HuH-7 (cell line): ENCODE measurements at places on chromosomes 1 and 21.

DNA sequence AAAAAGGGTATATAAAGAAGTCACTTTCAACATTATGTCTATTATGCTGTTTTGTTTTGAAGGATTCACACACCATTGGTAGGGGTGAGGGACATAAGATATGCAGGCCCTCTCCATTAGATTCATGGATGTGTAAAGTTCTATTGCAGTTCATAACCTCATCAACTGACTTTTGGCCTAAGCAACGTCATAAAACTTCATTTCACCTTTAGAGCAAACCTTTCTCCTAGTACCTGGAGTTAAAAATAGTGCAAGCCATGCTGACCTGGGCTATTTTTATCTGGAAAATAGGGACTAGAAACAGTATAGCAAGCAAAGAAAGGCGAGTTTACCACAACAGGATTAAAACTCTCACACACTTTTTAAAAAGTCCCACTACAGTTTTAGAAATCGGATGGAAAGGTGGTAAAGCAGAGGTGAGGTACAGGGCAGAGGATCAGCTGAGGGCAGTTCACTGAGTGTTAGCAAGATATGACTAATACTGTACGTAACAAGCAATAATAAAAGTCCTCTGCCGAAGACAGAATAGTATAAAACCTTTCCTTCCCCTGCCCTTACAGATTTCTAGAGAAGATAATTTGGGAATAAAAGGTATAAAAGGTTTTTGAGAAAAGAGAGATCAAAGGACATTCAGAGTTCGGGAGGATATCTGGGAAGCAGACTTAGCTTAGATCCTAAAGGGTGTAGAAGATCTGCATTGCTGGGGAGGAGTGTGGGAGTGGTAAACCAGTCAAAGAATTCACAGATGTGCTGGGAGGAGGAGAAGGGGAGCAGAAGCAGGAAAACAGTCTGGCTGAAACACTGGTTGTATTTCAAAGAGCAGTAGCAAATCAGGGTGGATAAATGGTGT, 14.3 kb downstream of the EGLN1 start:
- no peak for DNase-seq

- DNase-seq: no peak
Observed at GRCh38 chr1:99163671-99164070, 100.6 kb upstream of the PLPPR4 start.

GRCh38 chr1:26315874-26316850, 1.6 kb upstream of the CD52 start:
- DNase-seq: no peak

DNA sequence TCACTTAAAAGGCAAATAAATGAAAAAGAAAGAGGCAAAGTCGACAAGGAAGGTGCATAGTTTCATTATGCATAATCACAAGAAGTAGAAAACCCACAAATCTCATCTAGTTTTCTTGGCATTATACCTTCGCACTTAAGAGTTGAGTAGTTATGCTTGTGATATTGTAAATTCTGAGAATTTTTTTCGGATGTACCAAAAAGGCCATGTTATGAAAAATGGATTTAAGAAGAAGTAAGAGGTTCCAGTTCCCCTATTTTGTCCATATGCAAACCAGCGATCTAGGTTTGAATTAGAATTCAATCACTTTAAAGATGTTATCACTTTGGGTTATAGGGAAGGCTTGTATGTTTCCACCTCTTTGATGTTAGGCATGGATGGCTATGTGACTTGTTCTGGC, 7.9 kb upstream of the ERICH3 start:
- no peak for DNase-seq

GRCh38 chr1:222813866-222814535, 838 bp upstream of the DISP1 start:
- no peak for DNase-seq

GRCh38 chr1:34983700-34984355, 1.3 kb downstream of the TMEM35B start:
- DNase-seq: no peak

DNA sequence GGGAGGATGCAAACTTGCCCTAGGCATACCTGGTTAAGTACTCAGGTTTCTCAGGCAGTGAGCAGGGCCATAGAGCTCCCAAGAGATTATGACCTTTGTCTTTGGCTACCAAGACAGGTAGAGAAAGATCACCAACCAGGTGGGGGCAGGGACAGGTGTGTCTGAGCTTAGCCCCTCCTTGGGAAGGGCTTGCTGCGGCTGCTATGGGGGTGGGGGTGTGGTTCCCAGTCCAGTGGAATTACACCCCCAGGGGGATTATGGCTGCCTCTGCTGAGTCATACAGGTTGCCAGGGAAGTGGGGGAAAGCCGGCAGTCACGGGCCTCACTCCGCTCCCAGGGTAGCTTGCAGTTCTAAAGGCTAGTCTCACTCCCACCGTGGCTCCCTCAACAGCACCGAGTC, 65.2 kb upstream of the FAM163A start:
- DNase-seq: no peak

GRCh38 chr1:239784896-239785295, 306.8 kb upstream of the FMN2 start:
- DNase-seq: no peak

- no peak for DNase-seq
Observed at GRCh38 chr21:39083377-39084008, 99.8 kb downstream of the PSMG1 start.

DNA sequence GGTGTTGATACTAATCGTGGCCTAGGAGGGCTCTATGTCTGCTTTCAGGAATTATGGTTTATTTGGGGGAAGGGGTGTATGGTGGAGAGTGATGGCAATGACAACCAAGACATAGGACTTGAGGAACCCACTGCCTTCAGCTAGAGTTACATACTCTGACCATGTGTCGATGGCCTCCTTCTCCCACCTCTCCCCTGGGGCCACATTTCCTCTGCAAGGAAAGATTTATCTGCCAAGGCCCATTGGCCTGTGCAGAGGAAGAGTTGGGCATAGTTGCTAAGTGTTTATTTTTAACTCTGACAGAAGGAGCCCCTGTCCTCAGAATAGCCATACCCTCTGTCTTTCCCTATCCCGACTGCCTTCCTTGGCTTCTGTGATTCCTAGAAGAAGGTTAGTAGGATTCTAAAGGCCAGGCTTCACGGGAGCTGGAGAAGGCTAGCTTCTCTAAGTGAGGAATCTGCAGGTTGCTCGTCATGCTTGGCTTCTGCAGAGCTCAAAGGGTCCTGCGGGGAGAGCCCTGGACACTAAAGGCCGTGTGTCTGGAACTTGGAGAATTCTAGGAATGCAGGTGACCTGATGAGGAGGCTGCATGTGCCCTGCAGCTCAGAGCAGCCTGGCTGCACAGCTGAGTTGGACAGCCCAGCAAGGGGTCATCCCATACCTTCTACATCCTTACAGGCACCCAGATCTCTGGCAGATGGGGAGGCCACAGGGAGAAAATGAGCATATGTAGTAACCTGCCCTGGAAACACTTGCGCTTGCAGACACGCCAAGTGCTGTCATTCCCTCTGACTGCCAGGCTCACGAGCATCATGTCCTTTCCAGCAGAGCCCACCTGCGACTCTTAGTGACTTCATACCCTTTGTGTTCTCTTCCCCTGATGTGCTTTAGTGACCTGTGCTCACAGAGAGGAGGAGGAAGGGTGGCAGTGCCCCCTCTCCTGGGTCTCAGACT, 9.7 kb downstream of the MAPKAPK2 start:
- DNase-seq: no peak

GRCh38 chr1:8411803-8412182, 93.9 kb downstream of the SLC45A1 start:
- DNase-seq: no peak

DNA sequence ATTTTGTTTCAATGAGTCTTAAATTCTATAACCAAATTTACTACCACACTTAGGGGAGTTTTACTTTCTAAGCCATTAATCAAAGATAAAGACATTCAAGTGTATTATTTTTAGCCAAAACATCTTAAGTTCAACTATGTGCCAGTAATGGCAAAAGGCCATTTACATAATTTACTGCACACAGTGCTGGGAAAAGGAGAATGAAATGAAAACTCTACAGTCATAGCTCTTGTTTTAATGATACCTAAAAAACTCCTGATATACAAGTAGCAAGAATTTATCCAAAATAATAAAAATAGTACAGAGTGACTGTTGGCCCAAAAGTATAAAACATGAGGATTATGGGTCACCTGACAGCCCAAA, 42.4 kb upstream of the C1orf198 start:
- DNase-seq: no peak
